IPS-NIHi11 (cell line): ENCODE measurements at places on chromosomes 2 and 18.
A peak's percentile ranks its signal among the peaks of the same experiment; 100 is the strongest.

DNA sequence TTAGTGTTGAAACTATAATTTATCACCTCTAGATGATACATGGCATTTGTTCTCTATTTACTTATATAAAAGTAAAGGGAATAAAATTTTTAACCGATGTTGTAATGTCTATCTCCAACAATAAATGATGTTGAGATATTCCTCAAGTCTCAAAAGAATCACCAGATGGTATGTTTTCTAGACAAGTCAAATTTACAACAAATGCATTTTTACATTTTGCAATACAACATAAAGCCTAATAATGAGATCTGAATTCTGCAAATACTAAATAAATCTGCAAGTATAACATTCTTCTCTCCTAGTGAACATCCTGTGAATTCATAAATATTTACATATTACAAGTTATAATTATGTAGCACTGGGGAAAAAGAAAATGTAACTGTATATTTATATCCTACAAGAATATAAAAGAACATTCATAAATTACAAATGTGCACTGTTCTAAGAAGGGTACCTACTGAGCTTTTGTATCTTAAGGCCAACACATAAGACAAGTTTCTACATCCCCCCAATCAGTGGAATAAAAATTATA lies 1504.4 kb upstream of the ZEB2 start:
- DNase-seq, result no peak

- peak; percentile 90 for DNase-seq
Measured at GRCh38 chr2:232633413-232634205, at the start of gene EFHD1. TSS of gene EFHD1 (plus strand) at chr2:232633604. CDS start at chr2:232633705, 101 bp downstream.

- DNase-seq, result no peak
Measured at GRCh38 chr2:100494712-100495111, 24.4 kb downstream of the NMS start.

DNA sequence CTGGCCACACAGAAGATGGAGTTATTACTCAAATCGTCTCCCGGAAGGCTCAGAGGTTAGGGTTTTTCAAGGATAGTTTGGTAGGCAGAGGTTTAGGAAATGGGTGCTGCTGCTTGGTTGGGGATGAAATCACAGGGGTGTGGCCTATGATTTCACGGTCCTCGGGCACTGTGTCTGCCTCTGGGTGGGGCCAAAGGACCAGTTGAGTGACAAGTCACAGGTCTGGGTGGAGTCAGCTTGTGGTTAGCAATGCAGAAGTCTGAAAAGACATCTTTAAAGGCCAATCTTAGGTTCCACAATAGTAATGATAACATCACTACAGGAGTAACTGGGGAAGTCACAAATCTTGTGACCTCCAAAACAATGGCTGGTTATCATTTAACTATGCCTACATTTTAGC lies 387.8 kb downstream of the ZNF521 start:
- peak; percentile 17 for DNase-seq

DNA sequence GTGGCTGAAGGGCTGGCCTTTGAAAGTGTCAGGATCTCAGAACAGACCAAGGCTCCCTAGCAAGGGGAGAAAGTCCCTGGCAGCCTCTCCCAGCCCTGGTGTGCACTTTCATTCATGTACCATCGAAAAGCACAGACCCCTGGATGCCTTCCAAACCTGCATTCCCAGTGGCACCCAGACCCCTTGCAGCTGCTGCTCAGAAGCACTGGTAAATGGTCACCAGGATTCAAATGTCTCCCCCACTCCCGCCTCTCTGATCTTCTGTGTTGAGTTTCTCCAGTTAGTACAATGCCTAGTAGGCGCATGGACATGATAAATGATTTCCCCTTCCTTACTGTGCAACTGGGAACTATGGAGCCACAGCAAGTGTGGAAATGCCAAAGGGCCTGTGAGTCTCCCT lies 180.0 kb downstream of the GLI2 start:
- no peak for DNase-seq
